ENCODE measurements at places on chromosomes 12 and 14. TPM values are rescaled to one million over a fixed set of nuclear protein-coding genes. Genes with fewer than 3 reads are reported as not detected.

Gene XRCC3
- total RNA-seq: 29.6 TPM

Gene PARP11
- total RNA-seq: 2.1 TPM

Gene EID3
- total RNA-seq: 5.5 TPM

Gene LMNTD1
- total RNA-seq: not detected

Gene TMEM63C
- 5.4 TPM for total RNA-seq

Gene HOMEZ
- total RNA-seq: 8.5 TPM

Gene AMDHD1
- total RNA-seq: 3.0 TPM

Gene TAS2R9
- total RNA-seq: not detected

Gene TAS2R7
- not detected for total RNA-seq

Gene GALNT8
- total RNA-seq: not detected

Gene TSPAN11
- 0.10 TPM for total RNA-seq

Gene HOTAIR
- total RNA-seq: 0.21 TPM

Gene CLEC2D
- total RNA-seq: 0.47 TPM

Gene SELPLG
- total RNA-seq: 0.97 TPM

Measured in A549 treated with Hydrocortisone at 1 μM for 4 hours (cell line).